SHP77 (cell line): ENCODE measurements at places on chromosomes 3 and 15.

DNA sequence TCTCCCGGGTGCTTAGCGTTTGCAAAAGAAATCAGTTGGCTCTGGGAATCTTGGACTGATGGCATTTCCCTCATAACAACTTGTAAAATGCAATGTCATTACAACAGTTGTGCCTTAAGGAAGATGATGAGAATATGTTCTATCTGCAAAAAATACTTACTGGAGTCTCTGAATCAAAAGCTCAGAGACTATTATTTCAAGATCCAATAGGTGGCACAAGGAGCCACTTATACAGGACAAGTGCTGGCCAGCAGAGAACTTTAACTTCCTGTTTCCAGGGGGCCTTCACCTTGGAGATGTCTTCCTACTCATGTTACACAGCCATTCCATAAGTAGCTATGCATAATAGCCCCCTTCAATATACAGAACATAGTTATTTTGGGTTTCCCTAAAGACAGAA, 8.9 kb upstream of the RPS27L start:
- DNase-seq: no peak

DNA sequence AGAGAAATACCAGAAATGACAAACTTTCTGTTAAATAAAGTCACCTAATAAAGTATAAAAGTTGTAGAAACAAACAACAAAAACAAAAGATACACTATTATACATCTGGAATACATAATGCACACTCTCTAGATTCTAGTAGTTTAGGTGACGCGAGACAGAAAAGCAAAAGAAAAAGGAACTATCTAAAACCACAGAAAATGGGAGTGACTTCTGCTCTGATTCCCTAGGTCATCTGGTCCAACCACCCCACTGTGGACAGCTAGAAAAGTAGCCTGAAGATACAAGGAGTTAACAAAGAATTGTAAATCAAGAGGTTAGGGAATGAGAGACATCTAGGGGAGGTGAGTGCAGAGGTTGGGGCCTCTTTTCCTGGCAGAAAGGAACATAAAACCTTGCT, 39.1 kb downstream of the DHX36 start:
- DNase-seq: no peak

DNA sequence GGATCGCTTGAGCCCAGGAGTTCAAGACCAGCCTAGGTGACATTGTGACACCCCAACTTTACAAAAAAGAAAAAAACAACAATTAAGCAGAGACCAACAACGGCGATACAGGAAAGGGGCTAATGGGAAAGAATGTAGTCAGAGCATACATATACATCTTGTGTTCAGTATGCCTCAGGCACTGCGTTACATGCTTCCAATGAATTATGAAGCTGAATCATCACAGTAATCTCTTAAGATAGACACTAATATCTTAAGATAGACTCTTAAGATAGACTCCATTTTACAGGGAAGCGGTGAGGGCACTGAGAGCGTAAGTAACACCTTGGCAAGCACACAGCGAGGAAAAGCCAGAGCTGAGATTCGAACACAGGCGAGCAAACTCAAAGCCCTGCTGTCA, 6.1 kb upstream of the LDHAL6B start:
- no peak for DNase-seq

DNA sequence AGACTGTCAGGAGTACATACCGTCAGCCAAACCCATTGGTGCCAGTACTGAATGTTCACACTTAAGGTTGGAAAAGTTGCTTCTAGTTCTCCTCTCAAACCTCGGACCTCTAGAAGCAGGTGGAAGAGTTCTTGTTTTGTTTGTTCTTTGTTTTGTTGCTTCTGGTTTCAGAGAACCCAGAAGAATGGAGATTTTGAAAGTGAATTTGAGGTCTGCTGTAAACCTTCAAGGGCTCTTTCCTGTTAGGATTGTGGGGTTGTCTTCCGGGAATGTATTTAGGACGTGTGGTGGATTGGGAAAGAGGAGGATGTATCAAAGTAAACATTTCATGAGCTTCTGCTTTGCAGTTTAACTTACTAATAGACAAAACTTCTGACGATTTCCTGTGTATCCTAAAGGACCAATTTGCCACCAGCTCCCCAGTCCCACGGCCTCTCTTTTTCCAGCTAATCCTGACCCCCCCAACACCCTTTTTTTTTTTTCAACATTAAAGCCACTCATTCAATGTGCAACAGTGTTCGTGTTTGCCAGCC, 50.3 kb downstream of the FILIP1L start:
- DNase-seq: no peak

- DNase-seq: no peak
These were observed 3.2 kb upstream of the FEM1B start for GRCh38 chr15:68274201-68274848.

DNA sequence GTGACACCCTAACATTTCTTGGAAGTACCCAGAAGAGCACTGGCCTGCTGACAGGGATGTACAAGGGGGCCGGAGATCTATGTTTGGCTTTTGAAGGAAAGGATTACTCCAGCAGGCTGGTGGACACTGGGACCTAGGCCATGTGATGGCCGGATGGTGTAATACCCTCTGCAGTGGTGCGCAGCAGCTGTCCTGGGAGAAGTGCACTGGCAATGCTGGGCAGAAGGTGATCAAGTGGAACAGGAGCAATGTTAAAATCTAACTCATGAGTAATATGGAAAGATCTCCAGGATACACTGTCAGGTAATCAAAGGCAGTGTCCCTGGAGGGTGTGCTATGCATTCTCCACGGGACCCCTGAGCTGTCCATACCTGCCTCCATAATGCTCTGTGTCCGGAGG, 71.2 kb upstream of the POMGNT2 start:
- DNase-seq: no peak

GRCh38 chr3:59442046-59442445, 392.2 kb upstream of the CFAP20DC start:
- DNase-seq: no peak

GRCh38 chr3:192817053-192817452, 89.7 kb upstream of the FGF12 start:
- DNase-seq: no peak

DNA sequence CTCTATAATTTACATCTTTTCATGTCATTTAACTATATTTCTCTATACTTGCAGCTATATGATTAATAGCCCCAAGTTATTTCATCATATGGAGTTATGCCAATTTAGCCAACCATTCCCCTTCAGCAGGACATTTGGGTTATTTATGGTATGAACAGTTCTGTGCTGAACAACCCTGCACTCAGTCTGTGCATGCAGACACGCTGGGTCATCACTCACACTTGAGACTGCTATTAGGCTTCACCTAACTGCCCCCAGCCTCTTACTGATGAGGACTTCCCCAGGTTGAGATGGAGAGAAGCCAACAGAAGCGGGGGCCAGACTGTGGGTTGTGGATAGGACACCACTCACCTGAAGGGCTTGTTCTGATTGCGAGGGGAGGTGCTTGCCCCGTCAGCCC, 7.3 kb downstream of the TADA3 start:
- DNase-seq: no peak

- no peak for DNase-seq
These were observed 83.8 kb upstream of the GALNT15 start for GRCh38 chr3:16090706-16091105.
